Stimulated activated CD4-positive, alpha-beta T cell treated with anti-CD3 and anti-CD28 coated beads, Interleukin-1b, Interleukin-23, amount 100 ng/mL, for 1 hour (primary cell): ENCODE measurements at places on chromosomes 11 and 22.
A peak's percentile ranks its signal among the peaks of the same experiment; 100 is the strongest.

DNA sequence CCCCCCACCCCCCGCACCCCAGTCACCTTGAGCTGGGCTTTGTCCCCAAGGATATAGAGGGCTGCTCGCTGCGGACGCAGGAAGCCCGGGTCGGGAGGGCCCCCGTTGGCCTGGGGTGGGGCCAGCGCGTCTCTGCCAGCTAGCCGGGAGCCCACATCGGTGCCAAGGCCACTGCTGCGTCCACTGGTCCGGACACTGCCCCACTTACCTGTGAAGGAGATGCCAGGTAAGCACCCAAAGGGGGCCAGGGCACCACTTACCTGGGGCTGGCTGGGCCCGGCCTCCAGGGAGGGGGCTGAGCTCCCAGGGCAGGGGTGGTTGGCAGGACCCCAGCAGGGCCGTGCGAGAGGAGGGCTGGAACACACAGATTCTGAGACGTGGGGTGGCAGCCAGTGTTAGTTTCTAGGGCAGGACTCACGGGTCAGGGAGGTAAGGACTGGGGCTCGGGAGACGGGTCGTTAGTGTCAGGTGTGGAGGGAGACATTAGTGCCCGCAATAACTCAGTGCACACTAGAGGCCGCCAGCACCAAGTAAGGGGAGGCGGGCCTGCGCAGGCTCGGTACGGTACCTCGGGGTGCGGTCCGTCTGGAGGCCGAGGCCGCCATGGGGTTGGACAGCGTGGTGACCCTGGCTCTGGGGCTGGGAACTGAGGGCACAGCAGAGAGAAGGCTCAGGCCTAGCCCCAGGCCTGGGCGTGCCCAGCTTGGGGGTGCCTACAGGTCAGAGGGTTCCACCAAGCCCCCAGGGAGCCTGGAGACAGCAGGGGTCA lies 18.2 kb downstream of the SBF1 start:
- DNase-seq, result no peak

DNA sequence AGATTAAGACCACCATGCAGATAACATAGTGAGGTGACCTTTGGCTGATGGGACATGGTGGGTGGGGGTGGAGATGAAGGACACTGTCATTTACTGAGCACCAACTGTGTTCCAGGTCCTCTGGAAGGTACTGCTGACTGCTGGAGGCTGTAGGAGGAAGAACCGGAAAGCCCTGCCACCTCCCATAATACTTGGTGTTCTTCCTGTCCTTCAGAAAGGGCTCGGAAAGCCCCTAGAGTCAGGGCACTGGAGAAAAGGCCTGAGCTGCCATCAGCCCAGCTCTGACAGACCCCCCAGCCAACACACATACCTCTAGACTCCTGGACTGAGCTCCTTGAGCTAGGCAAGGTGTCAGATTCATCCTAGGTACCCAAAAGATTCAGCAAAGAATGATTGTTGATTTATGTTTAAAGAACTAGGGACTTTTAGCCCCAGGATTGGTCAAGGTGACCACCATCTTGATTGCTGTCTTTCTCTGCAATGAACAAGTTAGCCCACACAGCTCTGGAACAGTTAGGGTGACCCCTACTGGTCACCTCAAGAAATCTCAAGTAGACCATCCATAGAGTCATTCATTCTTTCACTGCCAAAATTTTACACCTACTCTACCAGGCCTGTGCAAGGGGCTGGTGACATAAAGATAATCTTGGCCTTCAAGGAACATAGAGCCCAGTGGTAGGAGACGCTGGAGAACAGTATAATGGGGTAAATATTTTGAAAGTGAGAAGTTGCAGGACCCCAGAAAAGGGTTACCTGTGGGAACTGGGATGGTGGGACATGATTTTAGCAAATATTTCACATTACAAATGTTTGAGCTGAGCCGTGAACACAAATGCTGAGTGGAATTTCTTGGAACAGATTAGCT lies 39.4 kb downstream of the IRAG1 start:
- DNase-seq, result no peak

DNA sequence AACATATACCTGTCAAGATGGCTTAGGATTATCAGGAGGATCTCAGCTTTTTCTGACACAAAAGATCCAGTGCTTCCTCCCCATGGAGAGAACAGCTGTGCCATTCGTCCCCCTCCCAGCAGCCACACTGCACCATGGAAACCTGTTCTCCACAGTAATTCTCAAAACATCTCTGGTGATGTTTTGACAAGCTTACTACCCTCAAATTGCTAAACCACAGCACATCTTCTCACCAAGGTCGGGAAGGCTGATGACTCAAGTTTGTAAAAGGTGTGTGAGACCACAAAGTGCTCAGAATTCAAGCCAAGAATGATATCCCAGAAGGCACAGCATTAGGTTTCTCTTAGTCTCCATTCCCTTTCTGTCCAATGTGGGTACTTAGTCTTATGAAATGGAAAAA lies 3.9 kb upstream of the RAB38 start:
- DNase-seq, result no peak

GRCh38 chr11:121497176-121497998 lies 44.6 kb upstream of the SORL1-AS1 start:
- no peak for DNase-seq

- DNase-seq, result no peak
Observed at GRCh38 chr11:100887659-100888058, 200.6 kb downstream of the ARHGAP42 start.

DNA sequence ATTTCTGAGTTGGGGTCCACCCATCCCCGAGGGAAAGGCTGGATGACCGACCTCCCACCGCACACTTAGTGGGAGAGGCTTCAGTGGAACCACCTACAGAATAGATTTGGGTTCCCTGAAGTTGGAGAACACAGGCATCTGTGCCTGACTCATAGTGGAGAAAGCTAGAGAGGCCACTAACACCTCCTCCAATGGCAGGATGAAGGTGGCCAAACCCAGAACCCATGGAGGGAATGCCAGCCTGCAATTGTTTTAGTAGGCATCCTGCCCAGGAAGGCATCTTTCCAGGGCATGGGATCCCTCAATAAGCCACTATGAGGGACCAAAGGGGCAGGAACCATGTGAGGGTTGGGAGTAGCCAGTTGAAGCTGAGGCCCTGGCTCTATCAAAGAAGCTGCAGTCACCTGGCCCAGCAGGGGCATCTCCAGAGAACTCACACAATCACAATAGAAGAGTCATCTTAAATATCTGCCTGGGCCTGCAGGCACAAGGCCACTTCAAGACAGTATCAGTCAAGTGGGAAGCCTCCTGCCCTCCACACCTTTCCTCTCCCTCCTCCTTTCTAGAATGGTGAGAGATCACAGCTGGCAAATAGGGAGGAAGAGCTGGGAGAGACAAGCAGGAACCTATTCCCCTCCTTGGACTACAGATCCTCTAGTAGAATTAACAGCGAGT lies 124.1 kb upstream of the CSNK2A3 start:
- DNase-seq, result no peak

- DNase-seq, result peak; percentile 12
Observed at GRCh38 chr11:13238879-13239514, 38.6 kb upstream of the BMAL1 start.

- no peak for DNase-seq
Observed at GRCh38 chr11:92131289-92131865, 93.2 kb upstream of the FAT3 start.

DNA sequence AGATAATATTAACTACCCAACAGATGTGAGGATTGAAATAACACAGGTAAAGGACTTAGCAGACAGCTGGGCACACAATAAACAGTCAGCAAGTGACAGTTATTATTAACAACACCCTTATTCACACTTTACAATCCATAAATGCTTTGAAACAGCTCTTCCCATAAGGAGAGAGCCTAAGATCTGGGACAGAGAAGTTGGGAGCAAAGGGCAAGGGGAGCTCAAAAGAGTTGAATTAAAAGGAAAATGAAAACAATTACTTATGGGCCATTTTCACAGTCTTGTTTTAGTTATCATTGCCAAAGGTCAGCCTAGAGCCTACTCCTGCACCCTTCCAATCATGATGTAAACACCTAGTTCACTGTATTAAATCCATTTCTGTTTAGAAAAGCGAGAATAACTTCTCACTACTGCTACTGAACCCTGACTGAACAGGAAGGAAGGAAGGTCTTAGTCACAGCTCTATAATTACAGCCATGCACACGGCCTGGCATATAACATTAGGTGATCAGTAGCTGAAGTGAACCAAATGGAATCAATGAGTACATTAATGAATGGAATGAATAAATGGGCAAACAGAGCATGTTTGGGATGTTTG lies 111.3 kb downstream of the PLEKHA7 start:
- no peak for DNase-seq

DNA sequence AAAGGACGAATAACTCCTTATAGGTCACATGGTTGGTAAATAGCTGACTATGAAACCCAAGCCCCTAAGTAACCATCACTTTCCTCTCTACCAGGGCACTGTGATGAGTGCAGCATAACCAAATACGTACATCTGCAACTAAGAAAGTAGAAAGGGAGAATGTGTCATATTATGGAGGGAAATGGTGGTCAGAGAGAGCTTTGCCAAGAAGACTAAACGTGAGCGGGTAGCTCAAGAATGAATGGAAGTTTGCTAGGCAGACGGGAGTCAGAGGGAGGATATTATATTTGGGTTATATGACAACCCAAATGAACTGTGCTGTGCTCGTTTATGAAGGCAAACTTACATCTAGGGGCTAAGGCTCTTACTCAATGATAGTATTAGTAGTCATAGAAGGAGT lies 537.3 kb downstream of the OPCML start:
- no peak for DNase-seq

DNA sequence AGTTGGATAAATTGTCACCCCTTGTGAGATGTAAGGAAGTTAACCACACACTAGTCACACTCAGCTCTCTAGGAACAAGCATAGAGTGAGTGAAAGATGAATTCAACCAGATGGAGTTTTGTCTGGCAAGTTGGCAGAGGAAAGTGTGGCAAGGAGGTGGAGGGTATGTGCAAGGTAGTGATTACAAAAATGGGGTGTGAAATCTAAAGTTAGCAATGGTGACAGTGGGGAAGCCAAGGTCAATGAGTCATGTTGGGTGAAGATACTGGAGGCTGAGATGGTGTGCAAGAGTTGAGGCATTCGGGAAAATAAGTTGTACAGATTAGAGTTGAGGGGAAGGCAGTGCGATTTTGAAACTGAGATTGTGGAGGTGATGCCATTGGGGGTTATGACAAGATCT lies 33.7 kb downstream of the MRGPRX2 start:
- no peak for DNase-seq

GRCh38 chr11:128919216-128919615 lies 23.5 kb downstream of the TP53AIP1 start:
- DNase-seq, result no peak

- DNase-seq, result peak; percentile 67
Observed at GRCh38 chr11:14907411-14908213, 15.6 kb upstream of the CYP2R1 start.

DNA sequence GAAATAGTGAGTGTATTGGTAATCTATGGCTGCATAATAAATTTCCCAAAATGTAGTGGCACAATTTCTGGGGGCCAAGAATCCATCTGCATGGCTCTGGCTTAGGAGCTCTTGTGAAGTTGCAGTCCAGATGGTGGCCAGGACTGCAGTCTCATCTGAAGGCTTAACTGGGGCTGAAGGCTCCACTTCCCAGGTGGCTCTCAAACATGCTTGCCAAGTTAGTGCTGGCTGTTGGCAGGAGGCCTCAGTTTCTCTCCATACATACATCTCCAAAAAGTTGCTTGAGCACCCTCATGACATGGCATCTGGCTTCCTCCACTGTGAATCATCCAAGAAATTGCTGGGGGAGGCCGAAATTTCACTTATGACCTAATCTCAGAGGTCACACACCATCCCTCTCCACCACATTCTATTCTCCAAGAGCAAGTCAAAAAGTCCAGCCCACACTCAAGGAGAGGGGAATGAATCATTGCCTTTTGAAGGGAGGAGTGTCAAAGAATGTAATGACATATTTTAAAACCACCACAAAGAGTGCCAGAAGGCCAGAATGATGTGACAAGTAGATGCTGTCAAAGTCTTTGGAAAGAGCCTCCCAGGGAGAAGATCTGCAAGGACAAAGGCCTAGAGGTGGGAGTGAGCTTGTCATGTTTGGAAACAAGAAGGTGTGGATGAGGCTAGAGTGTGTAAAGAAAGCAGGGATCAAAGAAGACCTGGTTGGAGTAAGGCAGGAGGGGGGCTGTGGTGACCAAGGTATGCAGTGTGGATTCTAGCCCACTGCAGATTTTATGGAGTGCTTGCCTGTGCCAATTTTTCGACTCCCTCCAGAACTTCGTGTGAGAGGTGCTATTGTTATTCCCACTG lies 566.2 kb downstream of the MIAT start:
- no peak for DNase-seq

- DNase-seq, result no peak
Observed at GRCh38 chr11:129417458-129417857, 41.8 kb downstream of the BARX2 start.

DNA sequence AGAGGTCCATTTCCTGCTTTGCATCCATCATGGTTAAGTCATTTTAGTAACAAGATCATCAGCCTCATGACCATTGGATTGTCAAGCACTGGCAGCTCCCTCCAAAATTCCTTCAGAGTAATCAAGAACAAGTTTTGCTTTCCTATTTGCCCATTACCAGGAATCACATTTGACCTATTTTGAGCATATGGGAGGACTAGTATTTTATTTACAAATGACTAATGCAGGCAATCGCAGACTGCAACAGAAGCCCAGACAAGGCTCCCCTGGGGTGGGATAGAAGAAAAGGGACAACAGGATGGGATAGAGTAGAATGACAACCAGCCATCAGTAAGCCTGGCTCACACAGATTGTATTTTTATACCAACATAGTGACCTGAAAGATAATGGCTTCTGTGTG lies 9.1 kb downstream of the MMP10 start:
- DNase-seq, result no peak

- no peak for DNase-seq
Observed at GRCh38 chr11:15145615-15146014, 30.9 kb downstream of the INSC start.

GRCh38 chr22:44587737-44588310 lies 89.8 kb upstream of the RTL6 start:
- DNase-seq, result no peak

- no peak for DNase-seq
Observed at GRCh38 chr22:23847991-23848864, 9.4 kb upstream of the DERL3 start.

- DNase-seq, result no peak
Observed at GRCh38 chr22:30284172-30284571, 5.1 kb downstream of the CASTOR1 start.

DNA sequence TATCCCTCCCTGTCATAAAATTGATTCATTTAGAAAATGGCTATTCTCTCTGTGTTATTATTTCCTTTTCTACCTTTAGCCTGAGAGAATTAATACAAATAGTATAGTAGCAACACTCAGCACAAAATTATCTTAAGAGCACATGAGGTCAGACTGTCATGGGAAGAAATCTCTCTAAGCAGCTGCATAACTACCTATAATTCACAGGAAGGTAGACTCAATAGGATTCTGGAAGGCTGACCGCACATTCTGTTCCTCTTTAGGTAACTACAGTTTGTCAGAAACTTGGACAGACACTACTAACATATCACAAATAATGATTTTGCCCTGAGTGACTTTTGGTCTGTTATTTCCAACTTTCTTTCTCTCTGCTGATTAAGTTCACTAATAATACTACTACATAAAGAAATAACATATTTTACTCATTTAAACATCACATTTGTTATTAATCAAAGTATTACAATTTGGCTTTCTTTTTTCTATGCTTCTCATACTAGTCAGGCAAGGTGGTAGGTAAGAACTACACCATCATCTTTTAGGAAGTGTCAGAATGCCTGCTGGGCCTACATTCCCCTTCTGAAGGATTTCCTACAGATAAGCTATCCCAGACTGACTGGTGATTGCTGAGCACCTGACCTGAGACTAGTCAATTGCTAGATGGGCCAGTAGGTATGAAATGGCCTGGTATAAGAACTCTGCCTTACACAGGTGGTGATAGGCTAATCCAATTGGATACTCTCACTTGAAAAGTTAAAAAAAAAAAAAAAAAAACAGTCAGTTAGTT lies 325.1 kb downstream of the DLG2 start:
- no peak for DNase-seq

GRCh38 chr11:83635166-83635565 lies 349.0 kb upstream of the CCDC90B start:
- no peak for DNase-seq
